Substantia nigra (tissue), 51 donors: ENCODE measurements at places on chromosomes 11 and 22.

GRCh38 chr11:14623036-14623435 is 20.6 kb upstream of the PDE3B start:
- DNase-seq = no peak

GRCh38 chr22:29720811-29721323 is 1.1 kb downstream of the CABP7 start:
- no peak for DNase-seq

DNA sequence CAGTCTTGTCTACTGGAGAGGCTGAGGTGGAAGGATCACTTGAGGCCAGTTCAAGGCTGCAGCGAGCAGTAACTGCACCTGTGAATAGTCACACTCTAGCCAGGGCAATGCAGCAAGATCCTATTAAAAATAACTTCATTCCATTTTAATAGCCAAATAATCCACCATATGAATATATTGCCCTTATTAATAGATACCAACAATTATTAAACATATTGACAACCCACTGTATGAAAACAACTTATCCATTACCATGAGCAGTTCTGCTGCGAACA is 10.4 kb downstream of the GATD1 start:
- no peak for DNase-seq

DNA sequence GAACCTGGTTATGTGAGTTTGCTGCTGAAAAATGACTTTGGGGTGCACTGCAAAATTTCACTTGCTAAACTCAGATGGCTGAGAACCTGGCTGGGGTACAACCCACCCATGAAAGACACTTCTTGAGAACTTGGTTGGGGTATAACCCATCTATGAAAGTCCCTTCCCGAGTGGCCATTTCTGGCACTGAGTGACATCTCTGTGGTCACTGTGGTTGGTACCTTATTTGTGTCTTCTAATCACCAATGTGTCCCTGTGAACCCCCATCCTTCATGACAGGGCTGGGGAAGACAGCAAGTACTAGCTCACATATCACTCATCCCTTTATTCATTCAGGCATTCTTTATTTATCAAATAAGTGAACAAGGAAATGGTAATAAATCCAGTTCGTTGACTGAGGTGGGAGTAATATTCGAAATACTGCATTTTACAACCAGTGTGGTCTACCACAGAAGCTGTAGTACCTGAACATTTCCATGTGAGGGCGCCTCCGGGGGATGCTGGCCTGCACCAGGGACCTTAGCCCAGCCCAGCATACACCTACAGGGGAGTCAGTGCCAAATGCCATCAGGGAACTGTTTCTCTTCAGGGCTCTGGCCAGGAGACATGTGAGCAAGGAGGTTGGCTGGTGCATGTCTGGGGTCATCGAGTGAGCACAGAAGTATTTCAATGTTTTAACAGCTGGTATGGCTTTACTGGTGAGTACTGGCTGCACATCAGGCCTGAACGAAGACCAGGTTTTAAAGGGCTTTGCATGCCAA is 122.1 kb downstream of the CSNK2A3 start:
- DNase-seq = no peak

GRCh38 chr11:76694664-76695063 is 24.1 kb upstream of the LRRC32 start:
- DNase-seq = no peak

- no peak for DNase-seq
Observed at GRCh38 chr22:49398646-49399045, 429.0 kb downstream of the BRD1 start.

- no peak for DNase-seq
Observed at GRCh38 chr11:30454111-30454510, 131.2 kb downstream of the ARL14EP start.

- DNase-seq = no peak
Observed at GRCh38 chr11:36672815-36673450, 74.9 kb upstream of the RAG2 start.

GRCh38 chr11:24356501-24356900 is 140.4 kb upstream of the LUZP2 start:
- no peak for DNase-seq

- no peak for DNase-seq
Observed at GRCh38 chr11:75563978-75564552, 2.0 kb downstream of the SERPINH1 start.

- DNase-seq = peak; percentile 37
Observed at GRCh38 chr11:84720706-84721402, 906.3 kb downstream of the DLG2 start.

GRCh38 chr11:122773781-122774266 is 64.5 kb upstream of the CRTAM start:
- DNase-seq = no peak

- no peak for DNase-seq
Observed at GRCh38 chr22:29386708-29387107, 1.7 kb downstream of the AP1B1 start.

DNA sequence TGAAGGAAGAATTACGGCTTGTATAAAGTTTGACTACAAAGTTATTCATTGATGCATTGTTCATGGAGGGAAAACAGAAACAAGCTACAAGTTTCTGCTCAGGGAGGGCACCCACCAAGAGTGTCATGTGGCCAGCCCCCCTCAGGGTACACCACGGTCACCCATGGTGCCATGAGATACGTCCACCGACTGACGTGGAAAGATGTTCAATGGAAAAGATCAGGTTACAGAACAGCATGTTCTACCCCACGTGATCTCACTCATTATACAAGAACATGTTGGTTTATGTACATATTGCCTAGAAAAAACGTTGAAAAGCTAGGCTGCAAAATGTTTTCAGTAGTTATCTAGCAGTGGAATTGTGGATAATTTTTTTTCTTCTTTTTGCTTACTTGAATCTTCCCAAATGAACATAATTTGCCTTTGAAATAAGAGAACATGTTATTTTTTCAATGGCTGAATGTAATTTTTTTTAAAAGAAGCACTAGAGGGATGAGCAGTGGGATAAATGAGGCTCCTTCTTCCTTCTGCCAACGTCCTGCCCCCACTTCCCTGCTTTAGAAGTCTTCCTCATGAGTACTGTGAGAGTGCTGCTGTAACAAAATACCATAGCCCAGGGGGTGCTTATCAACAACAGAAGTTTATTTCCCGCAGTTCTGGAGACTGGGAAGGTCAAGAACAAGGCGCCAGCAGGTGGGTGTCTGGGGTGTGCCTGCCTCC is 22.5 kb downstream of the RCN1 start:
- no peak for DNase-seq

GRCh38 chr11:27058456-27058855 is 17.8 kb downstream of the BBOX1 start:
- no peak for DNase-seq

DNA sequence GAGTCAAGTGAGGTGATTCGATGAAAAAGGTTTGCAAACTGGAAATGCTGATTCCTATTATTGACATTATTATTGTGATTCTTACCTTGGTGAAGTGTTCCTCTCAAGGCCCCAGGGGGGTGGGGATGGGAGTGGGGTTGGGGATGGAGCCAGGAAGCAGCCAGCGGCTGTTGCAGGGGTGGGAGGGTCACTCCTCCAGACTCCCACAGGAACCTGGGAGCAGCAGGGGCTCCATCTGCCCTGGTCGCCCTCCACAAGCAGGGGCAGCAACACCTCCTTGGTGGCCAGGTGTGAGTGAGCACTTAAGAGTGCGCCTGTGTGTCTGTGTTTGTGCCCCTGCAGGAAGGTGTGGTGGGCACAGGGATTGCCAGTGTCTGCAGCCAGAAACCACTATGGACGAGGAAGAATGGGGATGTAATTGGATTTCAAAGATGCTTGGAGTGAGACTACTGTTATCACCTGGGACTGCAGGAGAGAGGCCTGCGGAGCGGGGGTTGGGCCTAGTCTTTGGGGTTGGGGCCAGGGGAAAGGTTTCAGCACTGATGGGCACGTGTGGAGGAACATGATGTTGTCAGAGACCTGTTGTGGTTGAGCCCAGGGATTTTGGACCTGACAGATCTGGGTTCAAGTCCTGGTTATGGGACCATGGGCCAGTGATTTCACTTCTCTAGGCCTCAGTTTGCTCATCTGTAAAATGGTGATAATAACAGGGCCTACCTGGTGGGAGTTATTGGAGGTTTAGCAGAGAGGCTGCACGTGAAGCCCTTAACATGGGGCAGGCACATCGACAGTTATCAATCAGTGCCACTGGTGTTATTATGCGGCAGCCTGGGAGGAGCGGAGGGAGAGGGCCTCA is 3.6 kb upstream of the TP53I11 start:
- no peak for DNase-seq

DNA sequence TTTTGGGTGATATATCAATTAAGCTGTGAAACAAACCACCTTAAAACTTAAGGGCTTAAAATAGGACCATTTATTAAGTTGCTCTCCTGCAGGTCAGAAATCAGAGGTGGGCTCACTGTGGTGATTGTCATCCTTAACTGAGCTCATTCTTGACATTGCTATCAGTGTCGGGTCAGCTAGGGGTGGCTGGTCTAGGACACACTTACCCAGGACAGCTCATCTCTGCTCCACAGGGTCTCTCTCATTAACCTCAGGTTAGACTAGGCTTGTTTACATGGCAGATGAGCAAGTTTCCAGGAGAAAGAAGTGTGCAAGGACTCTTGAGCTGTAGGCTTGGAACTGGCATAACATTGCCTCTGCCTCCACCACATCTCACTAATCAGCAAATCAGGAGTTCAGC is 601.0 kb upstream of the RAG2 start:
- DNase-seq = no peak

- DNase-seq = no peak
Observed at GRCh38 chr11:35785287-35786167, 123.0 kb downstream of the TRIM44 start.

DNA sequence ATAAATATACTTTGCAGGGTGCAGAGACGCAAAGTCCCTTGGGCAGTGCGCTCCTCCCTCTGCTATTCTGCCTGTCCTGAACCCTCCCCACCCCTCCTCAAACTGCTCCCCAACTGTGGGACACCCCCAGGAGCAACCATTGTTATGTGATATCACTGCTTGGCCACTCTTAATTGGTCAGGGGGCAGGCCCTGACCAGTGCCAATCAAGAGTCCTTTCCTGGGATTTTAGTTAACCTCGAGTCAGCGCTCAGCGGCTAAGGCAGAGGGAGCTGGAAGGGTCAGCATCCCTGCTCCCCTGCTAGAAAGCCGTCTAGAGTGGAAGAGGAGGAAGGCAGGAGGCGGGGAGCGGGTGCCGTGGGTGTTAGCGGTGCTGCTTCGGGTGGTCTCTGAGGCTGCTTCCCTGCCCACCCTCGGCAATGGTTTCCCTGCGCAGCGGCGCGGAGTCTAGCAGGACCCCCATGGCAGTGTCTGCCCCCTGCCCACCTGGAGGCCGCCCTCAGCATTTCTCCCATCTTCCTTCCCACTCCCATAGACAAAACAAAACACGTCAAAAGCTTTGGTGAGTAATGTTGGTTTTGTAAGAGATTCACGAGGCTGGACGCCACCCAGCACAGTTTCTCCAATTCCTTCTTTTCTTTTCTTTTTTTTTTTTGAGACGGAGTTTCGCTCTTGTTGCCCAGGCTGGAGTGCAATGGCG is 38.4 kb upstream of the A4GALT start:
- DNase-seq = no peak

DNA sequence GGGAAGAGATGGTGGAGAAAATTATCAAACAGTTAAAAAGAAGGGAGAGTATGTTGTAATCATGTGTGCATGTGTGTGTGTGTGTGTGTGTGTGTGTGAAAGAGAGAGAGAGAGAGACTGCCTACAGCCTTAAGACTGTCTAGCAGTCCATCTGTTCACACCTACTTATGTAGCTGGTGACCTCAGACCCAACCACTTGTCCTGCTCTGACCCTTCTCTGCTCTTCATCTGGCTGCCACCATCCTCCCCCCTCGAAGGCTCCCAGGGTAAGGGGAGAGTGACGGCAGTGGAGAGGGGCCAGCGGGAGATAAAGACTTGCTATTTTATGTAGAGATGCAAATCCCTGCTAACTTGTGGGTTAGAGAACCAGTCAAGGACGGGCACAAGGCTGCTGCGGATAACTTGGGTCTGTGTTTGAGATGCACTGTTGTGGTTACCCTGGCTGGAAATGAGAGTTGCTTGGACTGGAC is 24.9 kb upstream of the GRAMD1B start:
- no peak for DNase-seq
